ENCODE measurements at places on chromosomes 6 and 20.

GRCh38 chr20:32638848-32639247 lies 34.9 kb downstream of the C20orf203 start:
- no peak for DNase-seq

GRCh38 chr6:152233547-152234320 lies 403.4 kb downstream of the SYNE1 start:
- no peak for DNase-seq

DNA sequence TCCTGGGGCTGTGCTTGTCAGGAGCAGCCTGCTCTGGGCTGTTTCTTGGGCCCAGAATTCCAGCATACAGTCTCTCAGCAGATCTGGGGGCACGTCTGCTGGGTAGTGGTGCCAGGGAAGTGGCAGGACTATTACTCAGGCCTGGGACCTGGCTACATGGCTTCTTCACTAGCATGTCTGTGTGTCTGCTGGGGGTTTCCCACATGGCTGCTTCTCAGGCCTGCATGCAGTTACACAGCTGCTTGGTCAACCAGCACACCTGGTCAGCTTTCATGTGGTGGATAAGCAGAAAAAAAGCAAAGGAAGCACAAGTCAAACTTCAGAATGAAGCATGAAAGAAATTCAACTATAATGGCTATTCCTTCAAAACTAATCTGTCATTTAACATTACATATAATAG lies 316.2 kb upstream of the NOX3 start:
- DNase-seq: no peak

GRCh38 chr6:24207413-24207812 lies 81.4 kb downstream of the NRSN1 start:
- DNase-seq: no peak

GRCh38 chr6:7697432-7697819 lies 28.5 kb upstream of the BMP6 start:
- no peak for DNase-seq

- DNase-seq: peak; percentile 4
Observed at GRCh38 chr6:69796073-69796641, 653 bp downstream of the LMBRD1 start.

DNA sequence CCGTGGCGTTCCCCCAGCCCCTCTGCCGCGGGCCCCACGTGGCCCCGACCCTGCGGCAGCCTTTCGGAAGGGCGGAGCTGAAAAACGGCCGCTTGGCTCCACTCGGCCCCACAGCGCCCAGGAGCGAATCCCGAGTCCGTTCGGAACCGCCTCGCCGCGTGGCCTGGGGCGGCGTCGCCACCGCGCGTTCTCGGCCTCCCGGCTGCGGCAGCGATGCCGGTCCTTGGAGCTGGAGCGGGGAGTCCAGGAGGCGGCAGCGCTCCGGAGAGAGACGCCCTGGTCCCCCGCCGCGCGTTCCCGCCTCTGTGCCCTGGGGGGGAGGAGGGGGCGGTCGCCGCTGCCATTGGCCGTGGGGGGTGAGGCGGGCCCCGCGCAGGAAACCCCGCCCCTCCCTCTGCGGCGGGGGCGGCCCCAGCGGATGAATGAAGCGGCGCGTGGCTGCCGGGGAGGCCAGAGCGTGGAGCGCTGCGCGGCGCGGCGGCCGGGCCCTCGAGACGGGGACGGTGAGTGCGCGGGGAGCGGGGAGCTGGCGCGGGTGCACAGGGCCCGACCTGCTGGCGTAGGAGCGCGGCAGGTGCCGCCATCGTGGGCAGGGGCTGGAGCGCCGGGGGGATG lies at the start of gene SLCO4A1:
Gene SLCO4A1 (plus strand): TSS at position 453 of the 615 bp plus-strand sequence. CDS start 13,952 bp downstream, outside the sequence.
- DNase-seq: peak; percentile 85

DNA sequence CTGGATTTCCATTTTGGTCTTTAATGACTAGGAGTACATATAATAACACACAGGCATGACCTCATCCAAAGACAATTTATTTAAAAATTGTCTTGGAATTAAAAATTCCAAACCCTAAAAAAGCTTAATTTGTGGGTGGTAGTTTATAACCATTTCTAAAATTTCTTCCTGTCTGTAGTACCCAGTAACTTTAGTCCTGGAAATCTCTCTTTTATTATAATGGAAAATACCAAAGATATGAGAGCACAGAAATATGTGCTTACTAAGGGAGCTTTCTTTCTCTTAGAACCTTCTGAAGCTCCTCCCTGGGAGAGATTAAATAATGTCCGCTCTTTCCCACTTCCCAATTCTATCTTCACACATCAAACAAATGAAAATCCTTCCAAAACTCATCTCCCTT lies 70.5 kb upstream of the PRL start:
- no peak for DNase-seq

DNA sequence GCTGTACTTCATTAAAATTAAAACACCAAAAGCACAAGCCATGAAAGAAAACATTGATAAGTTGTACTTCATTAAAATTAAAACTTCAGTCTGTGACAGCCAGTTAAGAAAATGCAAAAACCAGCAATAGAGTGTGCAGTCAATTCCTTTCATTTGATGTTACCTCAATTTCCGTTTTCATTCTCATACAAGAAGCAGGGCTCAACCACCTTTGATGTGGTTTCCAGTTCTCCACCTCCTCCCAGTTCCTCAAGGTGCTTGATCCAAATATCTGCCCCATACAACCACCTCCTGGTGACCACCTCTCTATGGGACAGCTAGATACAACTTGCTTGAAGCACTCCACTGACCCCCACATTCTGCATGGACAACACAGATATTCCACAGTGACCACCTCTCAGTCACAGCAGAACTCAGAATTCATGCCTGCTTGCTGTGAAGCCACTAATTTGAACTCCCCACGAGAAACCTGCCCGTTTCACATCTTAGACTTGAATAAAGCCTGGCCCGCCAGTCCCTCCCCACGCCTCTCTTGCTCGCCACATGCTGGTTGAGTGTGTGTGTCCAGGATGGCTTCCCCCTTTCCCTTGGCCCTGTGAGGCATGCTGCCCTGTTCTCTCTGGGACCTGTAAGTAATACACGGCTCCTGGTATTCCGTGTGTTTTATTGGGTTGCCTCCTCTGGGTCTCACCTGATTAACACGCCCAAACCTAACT lies 66.1 kb downstream of the FAM50B start:
- DNase-seq: no peak

DNA sequence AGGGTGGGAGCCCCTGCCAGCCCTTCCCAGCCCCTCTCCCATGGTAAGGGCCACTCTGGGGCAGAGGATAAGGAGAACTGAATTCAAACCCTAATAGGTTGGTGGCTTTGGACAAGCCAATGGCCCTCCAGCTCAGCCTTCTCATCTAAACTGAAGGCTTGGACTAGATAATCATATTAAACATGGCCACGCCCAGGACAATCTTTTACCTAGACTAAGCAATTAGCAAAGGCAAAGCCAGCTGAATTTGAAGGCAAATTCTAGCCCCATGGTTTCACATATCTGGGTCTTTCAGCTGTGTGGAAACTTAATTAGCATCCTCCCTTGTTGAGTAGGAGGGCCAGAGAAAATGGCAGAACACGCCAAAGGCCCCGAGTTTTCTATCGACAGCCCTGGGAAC lies 10.7 kb downstream of the SLC22A23 start:
- no peak for DNase-seq

GRCh38 chr6:36839749-36840431 lies 646 bp upstream of the CPNE5 start:
- no peak for DNase-seq

DNA sequence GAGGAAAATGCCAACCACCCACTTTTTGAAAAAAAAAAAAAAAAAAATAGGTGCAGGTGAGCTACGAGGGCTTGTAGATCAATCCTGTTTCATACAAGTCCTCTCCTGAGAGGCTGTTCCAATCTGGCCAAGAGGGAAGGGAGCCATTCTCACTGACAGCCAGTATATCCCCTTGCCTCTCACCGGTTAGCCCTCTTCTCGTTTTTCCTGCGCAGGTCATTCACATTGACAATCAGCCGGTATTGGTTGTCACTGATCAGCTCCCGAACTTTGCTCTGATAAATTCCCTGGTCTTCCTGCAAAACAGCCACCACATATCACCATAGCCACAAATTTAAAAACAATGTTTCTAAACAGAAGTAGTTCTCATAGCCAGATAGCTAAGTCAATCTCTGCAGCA lies 1.4 kb downstream of the MCM3 start:
- DNase-seq: no peak

- no peak for DNase-seq
Observed at GRCh38 chr6:8325743-8326142, 109.6 kb downstream of the SLC35B3 start.

- no peak for DNase-seq
Observed at GRCh38 chr20:25003002-25003401, 10.5 kb upstream of the APMAP start.

DNA sequence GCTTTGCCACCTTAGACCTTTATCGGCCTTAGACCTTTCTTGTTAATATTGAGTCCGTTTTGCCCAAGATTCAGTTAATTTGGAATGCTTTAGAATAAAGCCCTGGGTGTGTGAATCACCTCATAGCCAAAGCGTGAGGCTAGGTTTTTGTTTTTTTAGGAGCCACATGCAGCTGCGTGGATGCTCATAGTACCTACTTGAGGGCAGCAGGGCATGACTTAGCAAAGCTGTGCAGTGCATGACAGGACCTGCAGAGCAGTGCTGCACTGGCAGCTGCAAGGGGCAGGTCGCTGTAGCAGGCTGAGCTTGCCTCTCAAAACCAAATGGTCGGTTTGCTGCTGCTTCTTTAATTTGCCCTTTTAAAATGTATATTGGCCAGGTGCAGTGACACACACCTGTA lies 116.1 kb downstream of the JAG1 start:
- no peak for DNase-seq

GRCh38 chr6:150119173-150119572 lies 23.7 kb upstream of the PPP1R14C start:
- DNase-seq: no peak

- peak; percentile 6 for DNase-seq
Observed at GRCh38 chr20:23147964-23148730, 62.0 kb upstream of the CD93 start.

DNA sequence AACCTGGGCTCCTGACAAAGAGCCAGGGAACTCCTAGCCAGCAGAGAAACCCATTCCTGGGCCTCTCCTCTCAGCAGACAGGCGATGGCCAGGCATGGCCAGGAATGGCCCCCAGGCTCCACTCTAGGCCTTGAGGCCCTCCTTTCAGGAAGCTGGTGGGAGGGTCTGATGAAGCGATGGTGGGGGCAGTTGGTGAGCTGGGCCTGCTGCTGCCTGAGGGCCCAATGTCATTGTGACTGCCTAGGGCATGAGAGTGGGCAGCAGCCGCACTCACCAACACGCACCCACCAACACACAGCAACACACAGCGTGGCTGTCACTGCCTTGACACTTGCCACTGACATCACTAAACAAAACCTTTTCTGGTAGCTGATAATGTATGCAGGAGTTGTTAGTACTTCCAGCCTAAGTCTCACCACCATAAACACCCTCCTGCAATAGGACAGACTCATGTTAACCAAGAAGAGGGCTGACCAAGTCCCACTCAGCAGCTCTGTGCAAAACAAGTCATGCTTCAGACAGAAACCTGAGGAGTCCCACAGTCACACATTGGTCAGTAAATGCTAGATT lies 69.3 kb downstream of the ABHD12 start:
- DNase-seq: no peak

- DNase-seq: no peak
Observed at GRCh38 chr6:89979481-89980119, 85.3 kb downstream of the GJA10 start.

- DNase-seq: no peak
Observed at GRCh38 chr6:36506611-36507010, 40.7 kb downstream of the STK38 start.

DNA sequence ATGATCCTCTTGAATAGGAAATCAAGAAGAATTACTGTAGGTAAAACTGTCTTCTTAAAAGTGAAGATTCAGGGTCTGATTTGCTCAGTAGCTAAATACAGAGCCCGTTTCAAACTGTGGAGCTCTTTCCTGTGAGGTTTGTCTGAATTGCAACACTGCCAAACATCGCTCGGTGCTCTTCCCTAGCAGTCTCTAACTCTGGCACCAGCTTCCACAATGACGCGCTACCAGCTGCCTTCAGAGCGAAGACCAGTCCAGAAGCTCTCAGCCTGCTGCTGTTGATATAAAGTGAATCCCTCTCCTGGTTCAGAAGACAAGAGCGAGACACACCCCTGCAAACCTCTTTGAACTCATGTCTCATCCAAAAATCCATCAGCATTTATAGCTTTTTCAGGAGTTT lies 447.0 kb downstream of the LMBRD1 start:
- no peak for DNase-seq

DNA sequence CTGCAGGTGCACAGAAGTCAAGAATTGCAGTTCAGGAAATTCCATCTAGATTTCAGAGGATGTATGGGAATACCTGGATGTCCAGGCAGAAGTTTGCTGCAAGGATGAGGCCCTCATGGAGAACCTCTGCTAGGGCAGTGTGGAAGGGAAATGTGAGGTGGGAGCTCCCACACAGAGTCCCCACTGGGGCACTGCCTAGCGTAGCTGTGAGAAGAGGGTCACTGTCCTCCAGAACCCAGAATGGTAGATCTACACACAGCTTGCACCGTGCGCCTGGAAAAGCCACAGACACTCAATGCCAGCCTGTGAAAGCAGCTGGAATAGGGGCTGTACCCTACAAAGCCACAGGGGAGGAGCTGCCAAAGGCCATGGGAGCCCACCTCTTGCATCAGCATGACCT lies 681.4 kb downstream of the EPHA7 start:
- no peak for DNase-seq

- DNase-seq: no peak
Observed at GRCh38 chr20:23867152-23867776, 12.3 kb downstream of the CST5 start.

- DNase-seq: no peak
Observed at GRCh38 chr6:92184933-92185332, 1234.4 kb downstream of the EPHA7 start.

GRCh38 chr6:16918586-16918985 lies 157.3 kb upstream of the ATXN1 start:
- no peak for DNase-seq

DNA sequence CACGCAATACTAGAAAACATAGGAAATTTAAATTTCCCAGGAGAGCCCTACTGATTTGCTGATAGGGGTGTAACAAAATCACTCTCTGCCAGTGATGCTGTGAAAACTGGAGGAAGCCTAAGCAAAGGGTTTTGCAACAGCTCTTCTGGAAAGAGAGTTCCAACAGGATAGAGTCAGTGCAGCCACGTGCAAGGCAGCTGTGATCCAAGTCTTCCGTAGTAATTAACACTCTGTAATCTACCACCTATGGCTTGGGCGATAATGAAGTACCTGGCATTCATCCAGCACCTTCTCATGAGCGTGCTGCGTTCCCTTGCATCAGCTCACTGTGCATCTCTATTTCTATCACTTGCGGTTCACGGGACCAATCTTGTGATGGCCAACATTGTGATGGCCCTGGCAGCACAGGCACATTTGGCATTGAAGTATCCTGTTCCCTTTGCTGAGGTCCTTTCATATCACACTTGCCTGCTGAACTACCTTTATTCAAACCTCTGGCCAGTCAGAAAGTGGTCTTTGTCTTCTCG lies 48.2 kb downstream of the IRF4 start:
- DNase-seq: no peak

DNA sequence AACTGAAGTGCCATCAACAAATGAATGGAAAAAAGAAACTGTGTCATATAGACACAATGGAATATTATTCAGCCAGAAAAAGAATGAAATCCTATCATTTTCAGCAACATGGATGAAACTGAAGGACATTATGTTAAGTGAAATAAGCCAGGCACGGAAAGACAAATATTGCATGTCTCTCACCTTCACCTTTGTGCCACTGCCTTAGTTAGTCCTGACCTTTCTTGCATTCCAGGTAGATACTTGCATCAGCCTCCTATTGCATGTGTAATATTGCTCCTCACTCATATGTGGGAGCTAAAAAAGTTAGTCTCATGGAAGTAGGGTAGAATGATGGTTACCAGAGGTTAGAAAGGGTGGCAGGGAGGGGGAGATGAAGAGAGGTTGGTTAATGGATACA lies 14.9 kb downstream of the NOTCH4 start:
- no peak for DNase-seq
